Right ventricle myocardium superior (tissue), 1 donor: ENCODE measurements at places on chromosomes 2 and 18. TPM values are rescaled to one million over a fixed set of nuclear protein-coding genes. Genes with fewer than 3 reads are reported as not detected.

- no peak for DNase-seq
These were observed 74.8 kb downstream of the ARHGEF4 start for GRCh38 chr2:130911482-130911881.

DNA sequence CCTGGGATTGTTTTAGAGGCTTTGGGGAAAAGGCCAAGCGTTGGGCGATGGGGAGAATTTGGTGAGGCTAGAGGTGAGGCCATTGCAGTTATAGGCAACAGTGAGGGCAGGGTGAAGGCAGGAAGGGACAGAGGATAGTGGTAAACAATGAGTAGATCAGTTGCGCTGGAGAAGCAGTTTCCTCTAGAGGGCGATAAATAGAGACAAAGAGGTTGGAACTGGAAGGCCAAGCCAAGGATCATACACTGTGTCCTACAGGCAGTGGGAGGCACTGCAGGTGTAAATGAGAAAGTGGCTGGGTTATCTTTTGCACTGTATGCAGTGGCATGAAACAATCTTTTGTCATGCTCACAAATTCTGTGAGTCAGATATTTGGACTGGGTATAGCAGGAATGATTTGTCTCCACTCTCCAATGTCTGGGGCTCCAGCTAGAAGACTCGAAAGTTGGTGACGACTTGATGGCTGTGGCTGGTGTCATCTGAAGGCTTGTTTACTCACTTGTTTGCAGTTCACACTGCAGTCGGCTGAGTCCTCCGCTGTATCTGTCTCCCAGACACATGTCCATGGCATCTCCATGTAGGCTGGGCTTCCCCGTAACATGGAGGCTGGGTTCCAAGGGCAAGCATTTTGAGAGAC lies 82.1 kb downstream of the TNP1 start:
- DNase-seq, result no peak

DNA sequence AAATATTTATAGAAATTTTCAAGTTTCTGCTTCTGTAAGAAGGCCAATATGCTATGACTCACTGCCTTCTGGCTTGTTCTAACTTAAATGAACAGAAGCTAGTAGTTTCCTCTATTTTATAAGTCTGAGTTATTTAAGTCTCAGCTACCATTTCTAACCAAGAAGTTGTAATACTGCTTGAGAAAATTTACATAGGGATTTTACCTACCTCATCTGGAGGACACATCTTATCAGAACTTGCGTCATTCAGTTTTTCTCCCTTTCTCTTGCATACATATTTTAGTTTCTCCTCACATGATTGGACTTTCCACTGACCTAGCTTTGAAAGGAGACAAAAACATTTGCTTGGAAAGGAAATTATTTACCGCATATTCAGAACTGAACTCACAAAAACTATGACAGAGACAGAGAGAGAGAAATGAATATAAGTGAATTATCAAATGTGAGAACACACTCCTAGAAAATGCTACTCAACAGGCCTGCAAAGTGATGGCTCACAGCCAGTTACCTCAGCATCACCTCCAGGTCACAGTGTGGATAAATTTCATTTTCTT lies 81.1 kb upstream of the CD302 start:
- DNase-seq, result no peak

GRCh38 chr2:105443617-105444598 lies 45.1 kb upstream of the FHL2 start:
- no peak for DNase-seq

DNA sequence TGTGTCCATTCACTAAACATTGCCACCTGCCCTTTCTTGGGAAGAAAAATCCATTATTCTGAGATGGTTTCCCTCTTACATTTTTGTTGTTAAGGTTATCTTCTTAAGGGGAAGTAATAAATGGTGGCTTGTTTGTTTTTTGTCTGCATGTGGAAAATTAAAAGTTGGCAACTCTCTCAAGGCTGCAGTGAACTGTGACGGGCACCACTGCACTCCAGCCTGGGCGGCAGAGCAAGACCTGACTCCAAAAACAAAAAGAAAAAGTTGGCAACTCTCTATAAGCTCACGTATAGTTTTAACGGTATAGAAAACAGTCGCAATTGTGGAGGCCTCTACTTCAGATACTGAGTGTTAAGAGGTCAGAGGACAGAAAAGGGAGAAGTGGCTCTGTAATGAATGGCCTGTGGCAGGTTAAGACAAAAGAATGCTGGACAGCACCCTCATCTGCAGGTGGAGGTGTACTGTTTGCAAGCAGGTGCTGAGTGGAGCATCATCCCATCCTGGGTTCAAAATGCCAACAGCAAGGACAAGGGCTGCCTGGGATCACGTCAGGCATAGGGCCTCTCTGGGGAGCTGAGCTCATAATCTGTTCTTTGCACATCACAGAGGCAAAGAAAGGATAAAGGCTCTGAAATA lies 16.7 kb downstream of the L3MBTL4 start:
- DNase-seq, result no peak

DNA sequence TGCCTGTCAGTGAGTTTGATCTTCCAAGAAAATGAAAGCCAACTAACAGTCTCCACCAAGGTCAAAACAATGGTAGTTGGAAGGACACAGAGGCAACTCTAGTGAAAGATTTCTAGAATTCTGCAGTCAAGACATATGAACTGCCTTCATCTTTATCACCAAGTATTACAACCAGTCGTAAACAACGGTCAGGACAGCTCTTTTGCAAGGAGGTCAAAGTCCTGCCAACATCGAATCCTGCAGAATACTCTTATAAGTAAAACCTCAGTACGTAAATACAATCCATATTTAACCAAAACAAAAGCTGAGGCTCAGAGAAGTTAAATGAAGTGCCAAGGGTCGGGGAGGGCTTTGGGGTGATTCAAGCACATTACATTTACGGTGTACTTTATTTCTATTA lies 3.1 kb downstream of the FEZ2 start:
- no peak for DNase-seq

DNA sequence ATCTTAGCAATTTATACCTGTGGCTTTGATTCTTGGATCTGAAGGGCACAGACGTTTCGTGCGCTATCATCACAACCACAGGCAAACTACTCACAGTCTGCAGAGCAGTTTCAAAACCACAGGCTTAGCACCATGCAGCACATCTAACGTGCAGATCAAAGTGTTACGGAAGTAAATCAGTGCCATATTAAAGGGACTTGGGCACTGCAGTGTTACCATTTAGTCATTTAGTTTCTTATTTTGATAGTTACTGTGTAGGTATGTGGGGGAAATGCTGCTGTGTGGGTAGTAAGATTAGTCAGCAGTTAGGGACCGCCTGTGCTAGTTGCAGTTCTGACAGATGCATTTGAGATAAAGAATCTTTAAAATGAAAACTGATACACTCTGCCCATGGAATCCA lies 384.0 kb downstream of the NBAS start:
- DNase-seq, result no peak

- DNase-seq, result no peak
These were observed 100.3 kb downstream of the KLHL29 start for GRCh38 chr2:23485261-23485660.

GRCh38 chr2:182615036-182615435 lies 101.0 kb upstream of the DNAJC10 start:
- no peak for DNase-seq

DNA sequence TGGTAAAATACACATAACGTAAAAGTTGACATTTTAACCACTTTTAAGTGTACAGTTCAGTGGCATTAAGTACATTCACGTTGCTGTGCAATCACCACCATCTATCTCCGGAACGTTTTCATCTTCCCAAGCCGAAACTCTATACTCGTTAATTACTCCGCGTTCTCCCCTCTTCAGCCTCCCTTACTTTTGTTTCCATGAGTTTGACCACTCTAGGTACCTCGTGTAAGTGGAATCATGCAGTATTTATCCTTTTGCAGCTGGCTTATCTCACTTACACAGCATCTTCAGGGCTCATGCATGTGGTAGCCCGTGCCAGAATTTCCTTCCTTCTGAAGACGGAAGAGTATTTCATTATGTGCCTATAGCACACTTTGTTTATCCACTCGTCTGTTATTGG lies 225.2 kb downstream of the SLC4A3 start:
- no peak for DNase-seq

DNA sequence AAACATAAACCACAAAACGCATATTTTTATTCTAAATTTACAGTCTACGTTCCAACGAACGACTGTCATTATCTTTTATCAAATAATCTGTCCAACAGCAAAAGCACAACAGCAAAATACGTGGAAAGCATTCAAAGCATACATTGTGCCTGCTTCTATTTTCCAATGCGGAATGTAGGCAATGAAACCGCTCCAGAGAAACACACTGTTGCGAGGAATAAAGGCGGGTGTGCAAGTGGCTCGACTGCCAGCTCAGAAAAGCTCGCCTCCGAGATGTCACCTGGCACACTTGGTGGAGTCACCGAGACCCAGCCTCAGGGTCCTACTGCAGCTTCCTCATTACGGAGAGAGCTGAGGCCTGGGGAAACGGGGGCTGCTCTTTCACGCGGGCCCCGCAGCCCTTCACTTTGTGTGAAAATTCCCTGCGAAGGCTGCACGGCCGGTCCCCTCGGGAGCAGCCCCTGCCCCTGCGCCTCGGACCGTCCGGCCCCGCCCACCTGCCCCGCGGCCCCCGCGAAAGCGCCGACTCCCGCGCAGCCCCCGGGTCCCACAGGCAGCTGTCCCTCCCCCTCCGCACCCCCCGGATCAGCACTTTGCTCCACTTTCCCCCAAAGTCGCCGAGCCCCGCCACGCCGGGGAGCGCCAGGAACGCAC lies 752 bp downstream of the MGAT4A start:
- peak; percentile 57 for DNase-seq

DNA sequence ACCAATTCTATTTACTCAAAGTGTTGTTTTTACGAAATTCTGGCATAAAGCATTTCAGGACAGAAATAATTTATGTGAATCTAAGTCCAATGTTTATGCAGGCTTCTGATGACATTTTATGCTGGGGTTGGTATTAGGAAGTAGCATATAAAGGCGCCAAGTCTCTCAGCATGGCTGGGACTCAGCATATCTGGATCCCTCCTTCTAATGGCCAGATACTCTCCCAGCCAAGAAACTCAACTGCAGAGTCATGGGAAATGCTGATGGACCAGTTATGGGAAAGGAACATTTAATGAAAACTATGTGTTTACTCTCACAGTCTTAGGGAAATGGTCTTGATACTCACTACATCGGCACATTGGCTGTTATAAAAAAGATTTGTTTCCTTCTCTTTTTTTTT lies 392.2 kb downstream of the ARHGAP15 start:
- DNase-seq, result no peak

DNA sequence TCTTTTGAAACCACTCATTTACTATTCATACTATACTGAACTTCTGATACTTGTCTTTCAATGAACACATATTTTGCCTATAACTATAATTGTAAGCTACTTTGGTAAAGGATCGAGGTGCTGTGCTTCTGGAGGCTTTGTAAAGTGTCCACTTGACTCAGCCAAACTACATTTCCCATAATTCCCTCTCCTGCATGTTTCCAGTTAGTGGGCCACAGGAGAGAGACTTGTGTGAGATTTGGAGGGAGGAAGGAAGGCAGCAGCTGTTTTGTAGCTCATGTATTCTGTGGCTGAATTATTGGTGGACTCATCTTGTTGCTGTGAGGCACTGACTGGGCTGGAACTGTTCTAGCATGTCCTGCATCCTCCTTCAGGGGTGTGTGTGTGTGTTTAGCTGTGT lies 328.8 kb downstream of the ARL6IP6 start:
- no peak for DNase-seq

GRCh38 chr18:3450012-3450798 lies at the start of gene TGIF1:
TGIF1 (plus strand) TSS chr18:3450172; CDS start chr18:3450490, 318 bp downstream.
- peak; percentile 88 for DNase-seq

DNA sequence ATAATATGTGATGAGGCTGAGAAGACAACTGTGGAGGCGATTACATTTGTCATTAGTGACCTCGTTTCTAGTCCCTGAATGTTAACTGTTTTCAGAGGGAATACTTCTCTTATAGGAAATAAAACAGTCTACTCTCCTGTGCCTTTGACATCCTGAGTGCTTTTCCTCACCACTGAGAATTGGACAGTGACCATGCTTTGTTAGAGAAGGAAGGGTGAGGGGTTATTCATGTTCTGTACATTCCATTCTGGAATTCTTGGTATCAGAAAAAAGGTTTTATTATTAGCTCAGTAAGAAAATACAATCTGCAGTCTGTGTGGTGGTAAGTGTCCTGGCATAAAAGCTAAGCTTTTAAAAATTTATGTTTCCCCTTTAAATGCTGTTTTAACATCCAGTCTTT lies 58.8 kb downstream of the PARD3B start:
- DNase-seq, result no peak

- no peak for DNase-seq
These were observed 50.6 kb upstream of the DCC start for GRCh38 chr18:52289392-52289791.

GRCh38 chr2:198135481-198135934 lies 331.1 kb downstream of the PLCL1 start:
- no peak for DNase-seq

GRCh38 chr2:9573013-9573720 lies 17.5 kb upstream of the ADAM17 start:
- DNase-seq, result no peak

DNA sequence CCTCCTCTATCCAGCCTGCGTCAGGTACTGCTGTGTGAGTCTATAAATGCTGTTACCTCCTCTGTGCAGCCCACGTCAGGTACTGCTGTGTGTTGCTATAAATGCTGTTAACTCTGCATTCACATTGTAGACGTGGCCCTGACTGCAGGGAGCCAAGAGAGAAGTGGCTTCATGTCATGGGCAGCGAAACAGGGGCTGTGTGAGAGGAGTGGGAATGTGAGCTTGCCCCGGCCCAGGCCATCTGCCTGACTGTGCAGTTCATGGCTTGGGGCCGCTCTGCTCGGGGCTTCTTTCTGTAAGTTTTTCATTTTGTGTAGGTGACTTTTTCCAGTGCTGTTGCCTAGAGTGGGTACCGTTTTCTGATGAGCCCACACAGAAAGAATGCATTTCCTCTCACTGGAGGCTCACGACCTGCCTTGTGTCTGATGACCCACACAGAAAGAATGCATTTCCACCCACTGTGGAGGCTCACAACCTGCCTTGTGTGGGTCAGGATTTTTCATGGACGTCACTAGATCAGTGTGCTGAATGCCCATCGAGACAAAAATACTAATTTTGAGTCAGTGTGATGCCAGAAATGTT lies 104.5 kb downstream of the SNTG2 start:
- DNase-seq, result no peak

The CAMKMT gene
- 5.1 TPM for total RNA-seq

The NT5C1B gene
- not detected for total RNA-seq

The RAB11FIP5 gene
- total RNA-seq, result 17.9 TPM

The SKOR2 gene
- not detected for total RNA-seq

The IL36RN gene
- not detected for total RNA-seq

The UGT1A8 gene
- not detected for total RNA-seq

The PTH2R gene
- not detected for total RNA-seq

The SLC14A1 gene
- total RNA-seq, result 32.8 TPM

The TMEM182 gene
- 187 TPM for total RNA-seq

The GKN1 gene
- total RNA-seq, result not detected

The KCNJ3 gene
- 2.0 TPM for total RNA-seq

The SRD5A2 gene
- total RNA-seq, result not detected
